Activated CD8-positive, alpha-beta memory T cell treated with anti-CD3 and anti-CD28 coated beads, Interleukin-2, amount 50 U/mL, for 48 hours (primary cell): ENCODE measurements at places on chromosomes 12 and 14.
A peak's percentile ranks its signal among the peaks of the same experiment; 100 is the strongest.

- DNase-seq: peak; percentile 77
Measured at GRCh38 chr12:6540181-6540877, 6.0 kb downstream of the GAPDH start.

DNA sequence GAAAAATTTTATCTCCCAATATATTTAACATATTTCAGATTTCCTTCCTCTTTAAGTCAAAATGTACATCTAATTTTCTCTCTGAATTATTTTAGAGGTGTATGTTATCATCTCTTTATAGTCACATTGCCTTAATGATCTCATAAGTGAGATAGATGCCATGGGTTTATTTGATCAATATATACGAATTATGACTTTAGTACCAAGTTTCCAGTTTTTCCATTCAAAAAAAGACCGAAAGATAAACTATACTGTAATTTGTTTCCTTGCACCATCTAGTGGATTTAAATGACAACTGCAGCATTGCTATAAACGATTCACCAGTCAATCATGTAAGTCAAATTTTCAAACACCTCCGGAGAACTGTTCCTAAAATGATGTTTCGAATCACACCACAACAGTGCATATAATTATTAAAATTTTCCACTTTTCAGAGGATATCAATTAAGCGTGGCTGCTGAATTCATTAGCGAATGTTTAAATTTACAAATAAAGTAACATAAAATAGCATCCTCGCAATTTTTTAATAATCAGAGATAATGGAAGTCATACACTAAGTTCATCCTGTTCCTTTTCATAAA, 419 bp upstream of the ATXN7L3B start:
- DNase-seq: no peak

- no peak for DNase-seq
Measured at GRCh38 chr14:103127356-103127755, 4.1 kb downstream of the TNFAIP2 start.

GRCh38 chr12:105083551-105084105, 630 bp downstream of the ALDH1L2 start:
- DNase-seq: peak; percentile 56

DNA sequence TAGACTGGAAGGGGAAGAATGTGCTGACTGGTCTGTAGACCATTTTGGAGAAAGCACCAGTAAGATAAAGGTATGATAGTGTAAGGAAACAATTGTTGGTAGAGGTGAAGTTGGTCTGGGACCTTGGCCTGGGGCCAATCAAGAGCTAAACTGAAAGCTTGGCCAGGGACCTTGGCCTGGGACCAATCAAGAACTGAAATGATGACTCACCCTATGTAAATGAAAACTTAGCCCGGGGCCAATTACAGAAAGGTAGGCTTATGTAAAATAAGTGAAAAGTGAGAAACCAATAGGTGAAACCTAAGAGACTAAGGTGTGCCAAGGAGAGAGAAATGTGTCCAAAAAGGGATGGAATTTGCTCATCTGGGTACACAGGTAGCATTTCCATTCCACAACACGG, 776.0 kb downstream of the C12orf50 start:
- no peak for DNase-seq

DNA sequence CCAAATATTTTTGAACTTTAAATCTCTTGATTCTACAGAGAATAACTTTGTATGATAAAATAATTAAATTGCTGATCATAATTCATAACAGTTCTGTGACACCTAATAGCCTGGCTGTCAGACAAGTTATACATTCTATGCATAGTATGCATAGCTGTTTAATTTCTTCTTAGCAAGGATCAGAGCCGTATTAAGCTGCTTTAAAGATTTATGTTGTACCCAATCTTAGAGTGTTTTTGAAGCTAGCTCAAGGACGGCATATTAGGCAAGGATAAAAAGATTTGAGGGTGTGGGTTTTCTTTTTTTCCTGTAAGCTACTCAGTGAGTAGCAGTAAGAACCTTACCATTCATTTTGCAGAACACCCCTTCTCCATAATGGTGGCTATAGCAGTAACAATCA, 45.9 kb downstream of the SLC17A8 start:
- DNase-seq: no peak

DNA sequence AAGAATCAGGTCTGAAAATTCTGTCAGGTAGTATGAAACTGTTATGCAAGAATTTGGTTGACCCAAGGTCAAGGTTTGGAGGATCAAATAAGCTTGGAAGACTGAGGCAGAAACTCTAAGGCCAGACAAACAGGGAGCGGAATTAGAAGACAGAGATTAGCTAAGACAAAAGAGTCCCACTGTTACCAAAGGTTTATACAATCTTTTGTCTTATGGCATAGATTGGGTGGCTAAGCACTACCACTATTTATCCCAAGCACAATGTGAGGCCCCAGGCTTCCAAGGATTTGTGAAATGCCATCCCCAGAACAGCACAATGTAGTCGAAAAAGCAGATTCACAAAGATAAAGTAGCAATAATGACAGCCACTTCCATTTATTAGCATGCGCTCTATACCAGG, 311.2 kb downstream of the SEC23A start:
- DNase-seq: no peak

GRCh38 chr12:65881348-65881961, 57.2 kb downstream of the HMGA2 start:
- DNase-seq: no peak
